Fibroblast of villous mesenchyme (primary cell): ENCODE measurements at places on chromosomes 1 and 21. TPM values are rescaled to one million over a fixed set of nuclear protein-coding genes. Genes with fewer than 3 reads are reported as not detected.

GRCh38 chr1:6424619-6425593, at the start of gene ESPN:
Gene ESPN, plus strand, starts transcription at chr1:6424776. Its CDS starts 180 bp downstream, at chr1:6424956.
- DNase-seq, result no peak

DNA sequence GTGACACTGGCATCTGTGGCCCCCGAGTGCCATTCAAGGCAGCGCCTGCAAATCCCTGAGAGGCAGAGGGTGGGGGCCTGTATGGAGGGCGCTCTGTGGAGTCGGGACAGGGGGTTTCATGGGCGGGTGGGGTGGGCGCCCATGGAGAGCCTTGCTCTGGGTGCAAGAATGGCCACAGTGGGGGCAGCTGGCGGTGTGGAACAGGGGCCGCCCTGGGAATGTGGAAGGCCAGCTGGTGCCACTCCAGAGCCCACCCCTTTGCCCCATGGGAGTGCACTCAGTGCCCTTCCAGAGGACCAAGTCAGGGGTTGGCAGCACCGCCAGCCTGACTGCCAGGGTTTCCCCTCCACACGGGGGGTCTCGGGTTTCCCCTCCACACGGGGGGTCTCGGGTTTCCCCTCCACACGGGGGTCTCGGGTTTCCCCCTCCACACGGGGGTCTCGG, 55.0 kb upstream of the TRAPPC10 start:
- DNase-seq, result no peak

- DNase-seq, result peak; percentile 82
Observed at GRCh38 chr1:156899956-156900718, 6.6 kb downstream of the PEAR1 start.

DNA sequence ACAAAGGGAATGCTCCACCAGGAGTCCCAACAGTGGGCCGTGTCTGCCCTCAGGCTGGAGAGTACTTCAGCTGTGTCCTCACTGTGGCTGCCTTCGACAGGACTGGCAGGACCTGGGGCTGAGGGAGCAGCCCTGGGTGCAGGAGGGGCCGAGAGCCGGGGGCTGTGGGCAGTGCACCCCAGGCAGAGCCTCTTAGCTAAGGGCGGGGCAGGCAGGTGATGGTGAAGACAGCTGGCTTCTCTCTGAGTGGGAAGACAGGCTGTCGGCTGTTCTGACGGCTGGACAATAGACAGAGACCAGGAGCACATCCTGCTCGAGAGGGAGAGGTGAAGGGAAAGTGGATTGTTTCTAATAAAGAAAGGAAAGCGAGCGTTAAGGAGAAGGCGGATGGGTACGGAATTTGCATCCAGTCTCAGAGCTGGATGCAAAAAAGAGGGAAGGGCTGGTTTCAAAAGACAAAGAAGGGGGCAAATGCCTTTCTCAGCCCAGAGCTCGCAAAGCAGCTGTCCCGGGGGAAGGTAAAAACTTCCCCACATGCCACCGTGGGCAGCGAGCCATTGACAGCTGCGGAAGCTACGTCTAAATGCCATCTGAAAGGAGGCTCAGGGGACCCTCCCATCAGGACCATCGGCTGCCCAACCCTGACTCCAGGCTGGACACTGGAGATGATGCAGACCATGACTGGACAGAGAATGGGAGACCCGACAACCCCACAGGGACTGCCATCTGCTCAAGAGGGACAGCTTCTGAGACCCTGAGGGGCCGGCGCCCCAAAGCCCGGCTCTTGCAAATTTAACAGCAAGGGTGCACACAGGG, 92.0 kb downstream of the STUM start:
- no peak for DNase-seq

DNA sequence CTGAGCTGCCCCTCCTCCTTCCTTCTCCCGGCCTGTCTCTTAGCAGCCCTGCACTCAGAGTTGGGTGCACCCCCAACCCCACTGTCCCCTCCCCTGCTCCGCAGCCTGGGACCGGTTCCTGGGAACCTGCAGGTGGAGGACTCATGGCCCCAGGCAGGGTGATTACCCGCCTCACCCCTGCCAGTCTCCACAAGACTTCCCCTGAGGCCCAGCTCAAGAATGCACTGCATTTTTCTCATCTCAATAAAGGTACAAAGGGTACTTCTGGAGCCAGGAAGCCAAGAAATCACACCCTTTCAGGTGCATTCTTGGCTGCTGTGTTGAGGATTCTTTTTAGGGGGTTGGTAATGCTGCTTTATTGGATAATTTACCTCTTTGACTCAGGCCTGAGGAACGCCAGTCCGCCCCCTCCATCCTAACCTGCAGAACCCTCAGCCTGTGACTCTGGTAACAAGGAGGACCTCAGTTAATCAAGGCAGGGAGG, 126.3 kb upstream of the TMPRSS2 start:
- no peak for DNase-seq

DNA sequence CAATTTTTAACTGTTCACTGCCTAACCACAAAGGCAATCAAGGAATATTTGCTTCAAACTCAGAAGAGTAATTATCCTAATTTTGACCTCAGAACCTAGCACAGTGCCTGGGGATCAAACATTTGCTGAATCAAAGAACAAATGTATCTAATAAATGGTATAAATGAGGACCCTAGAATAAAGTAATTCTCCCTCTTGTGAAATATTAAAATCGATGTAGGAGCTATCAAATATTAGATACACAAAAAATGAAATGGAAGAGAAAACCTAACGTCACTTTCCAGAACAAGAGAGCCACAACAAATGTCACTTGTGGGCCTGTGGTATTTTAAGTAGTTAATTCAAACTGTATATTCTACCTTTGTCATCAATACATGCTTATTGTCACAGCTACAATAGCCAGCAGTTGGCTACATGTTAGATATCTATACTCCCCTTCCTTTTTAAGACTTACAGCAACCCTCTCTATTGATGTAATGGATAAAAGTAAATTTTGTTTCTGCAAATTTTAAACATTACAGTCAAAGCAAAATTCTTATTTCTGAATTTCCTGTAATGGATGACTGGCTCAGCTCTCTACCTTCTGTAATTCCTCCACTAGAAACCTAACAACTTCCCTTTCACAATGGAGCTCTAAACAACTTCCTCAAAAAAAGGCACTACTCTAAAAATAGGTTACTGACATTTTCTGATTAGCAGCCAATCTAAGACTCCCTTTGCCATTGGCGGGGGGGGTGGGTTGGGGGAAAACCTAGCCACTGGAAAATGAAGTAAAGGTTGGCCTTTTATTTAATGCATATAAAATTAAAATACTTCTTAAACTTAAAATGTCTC, 37.6 kb downstream of the PUM1 start:
- no peak for DNase-seq

DNA sequence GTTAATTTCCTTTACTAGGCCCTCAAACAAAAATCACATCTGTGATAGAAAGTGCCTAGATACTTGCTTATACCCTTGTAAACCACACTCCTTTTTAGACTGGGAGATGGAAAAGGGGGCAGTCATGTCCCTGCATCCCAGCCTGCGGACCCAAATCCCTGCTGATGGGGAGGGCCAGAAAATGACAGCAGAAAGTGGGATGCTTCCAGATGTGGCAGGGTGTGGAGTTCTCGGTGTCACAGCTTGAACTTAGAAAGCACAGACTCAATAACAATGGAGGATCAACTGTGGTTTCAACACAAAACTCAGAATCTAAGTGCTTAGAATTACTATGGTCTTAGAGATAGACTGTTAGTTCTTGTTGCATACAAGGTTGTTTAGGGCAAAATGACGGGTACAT, 95.6 kb upstream of the F3 start:
- no peak for DNase-seq

The LY9 gene
- under 0.01 TPM in 1 of 2 replicates, not detected in the other for total RNA-seq

The SCMH1 gene
- total RNA-seq, result 19.4 and 26.1 TPM in 2 replicates

The BRWD1 gene
- 48.6 and 75.6 TPM in 2 replicates for total RNA-seq
